ENCODE measurements at places on chromosomes 7 and 10.
A peak's percentile ranks its signal among the peaks of the same experiment; 100 is the strongest.

GRCh38 chr10:43076876-43077420 is at the start of gene RET:
Gene RET, plus strand, starts transcription at chr10:43077069. Its CDS starts 190 bp downstream, at chr10:43077259.
- DNase-seq, result peak; percentile 36

DNA sequence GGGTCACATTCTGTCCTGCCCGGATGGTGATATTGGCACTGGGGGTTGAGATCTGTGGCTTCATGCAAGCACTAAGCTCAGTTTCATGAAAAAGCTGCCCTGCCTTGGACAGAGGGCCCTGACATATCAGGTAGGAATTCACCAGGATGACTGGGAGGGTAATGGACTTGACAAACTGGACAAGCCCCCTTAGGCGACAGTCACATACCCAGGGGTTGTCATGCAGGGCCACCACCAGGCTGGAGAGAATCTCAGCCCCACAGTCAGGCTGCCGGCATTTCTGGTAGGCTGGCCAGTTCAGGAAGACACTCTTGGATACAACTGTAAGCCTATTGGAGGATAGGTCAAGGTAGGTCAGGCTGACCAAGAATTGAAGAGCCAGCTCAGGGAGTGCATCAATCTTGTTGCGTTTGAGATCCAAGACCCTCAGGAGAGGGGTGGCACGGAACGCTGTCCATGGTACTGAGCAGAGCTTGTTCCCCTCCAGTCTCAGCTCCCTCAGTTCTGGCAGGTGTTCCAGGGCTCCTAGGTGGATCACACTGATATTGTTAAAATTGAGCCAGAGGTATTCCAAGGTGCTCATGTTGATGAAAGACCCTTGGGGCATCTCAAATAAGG is 824 bp downstream of the LRIT2 start:
- DNase-seq, result no peak

DNA sequence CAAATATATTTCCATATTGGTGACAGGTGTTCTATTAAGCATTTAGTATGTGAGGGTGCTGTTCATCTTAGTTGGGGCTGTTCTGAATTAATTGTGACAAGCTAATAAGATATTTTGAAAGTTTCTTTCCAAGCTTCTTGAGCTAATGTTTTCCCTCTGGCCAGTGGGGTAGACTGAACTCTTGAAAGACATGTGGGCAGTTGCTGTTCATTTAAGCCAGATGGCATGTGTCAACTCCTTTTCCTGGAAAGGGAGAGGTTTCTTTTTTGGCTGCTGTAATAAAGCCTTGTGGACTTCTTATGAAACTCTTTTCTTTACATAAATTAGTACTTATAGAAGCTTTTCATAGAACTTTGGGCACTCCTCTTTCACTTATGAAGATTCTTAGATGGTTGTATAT is 21.7 kb downstream of the RAB18 start:
- DNase-seq, result no peak

- no peak for DNase-seq
Measured at GRCh38 chr10:132696204-132696603, 89.7 kb downstream of the NKX6-2 start.

DNA sequence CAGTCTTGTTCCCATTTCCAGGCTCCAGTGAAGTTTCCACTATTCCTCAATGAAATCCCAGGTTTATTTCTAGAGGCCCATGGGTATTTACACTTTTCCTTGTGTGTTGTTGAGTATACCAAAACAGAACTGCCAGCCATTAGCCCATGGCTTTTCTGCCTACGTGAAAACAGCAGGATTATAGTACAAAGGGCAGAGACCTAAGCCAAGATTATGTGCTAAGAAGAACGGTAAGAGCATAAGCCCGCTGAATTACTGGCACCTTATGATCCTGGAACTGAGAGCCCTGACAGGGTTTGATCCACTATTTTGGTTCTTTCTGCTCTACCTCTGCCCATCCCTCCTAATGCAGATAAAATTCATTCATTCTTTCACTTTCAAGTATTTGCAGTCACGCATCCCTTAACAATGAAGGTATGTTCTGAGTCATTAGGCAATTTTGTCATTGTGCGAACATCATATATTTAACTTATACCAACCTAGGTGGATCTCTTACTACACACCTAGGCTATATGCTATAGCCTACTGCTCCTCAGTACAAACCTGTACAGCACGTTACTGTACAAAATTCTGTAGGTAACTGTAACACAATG is 16.0 kb downstream of the SEMA3C start:
- no peak for DNase-seq

All from activated CD4-positive, alpha-beta T cell treated with anti-CD3 and anti-CD28 coated beads, Interleukin-2, amount 50 U/mL, for 48 hours (primary cell).